ENCODE measurements at places on chromosomes 2 and 18.

GRCh38 chr2:18599509-18600254 is 10.3 kb upstream of the NT5C1B start:
- DNase-seq = peak; percentile 12

GRCh38 chr18:6757931-6758330 is 28.4 kb downstream of the ARHGAP28 start:
- no peak for DNase-seq

GRCh38 chr2:55721596-55722215 is 28.1 kb upstream of the PNPT1 start:
- no peak for DNase-seq

DNA sequence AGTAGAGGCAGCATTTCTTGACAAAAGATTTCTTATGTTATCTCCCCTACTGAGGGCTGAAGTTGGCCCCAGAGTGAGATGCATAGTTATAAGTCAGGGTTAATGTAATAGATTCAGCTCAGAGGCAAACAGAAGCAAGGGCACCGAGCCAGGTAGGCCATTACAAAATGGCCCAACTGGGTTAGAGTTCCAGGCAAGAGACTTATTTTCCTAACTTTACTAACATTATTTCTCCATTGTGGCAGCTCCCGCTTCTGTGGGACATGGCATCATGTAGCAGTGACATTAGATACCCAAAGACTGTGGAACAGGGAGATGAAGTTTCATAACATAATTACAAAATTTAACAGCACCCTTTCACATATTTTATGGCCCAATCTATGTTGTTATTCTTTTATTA is 27.1 kb downstream of the TSPYL6 start:
- no peak for DNase-seq

DNA sequence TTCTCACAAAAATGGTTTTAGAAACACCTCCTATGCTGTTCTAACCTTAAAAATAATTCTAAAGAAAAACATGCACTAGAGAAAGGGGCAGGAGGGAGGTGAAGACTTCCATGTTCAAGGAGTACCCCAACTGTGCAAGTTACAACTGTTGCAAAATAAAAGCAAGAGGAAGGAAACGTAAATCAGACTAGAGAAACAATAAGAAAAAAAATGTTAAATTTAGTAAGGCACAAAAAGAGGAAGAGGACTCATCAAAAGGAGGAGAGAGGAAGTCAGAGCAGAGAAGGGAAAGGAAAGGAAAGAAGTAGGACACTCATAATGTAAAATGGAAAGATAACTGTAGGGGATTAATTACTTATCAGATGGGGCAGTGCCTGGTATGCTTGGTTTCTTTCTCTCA is 34.1 kb downstream of the RAPH1 start:
- DNase-seq = no peak

DNA sequence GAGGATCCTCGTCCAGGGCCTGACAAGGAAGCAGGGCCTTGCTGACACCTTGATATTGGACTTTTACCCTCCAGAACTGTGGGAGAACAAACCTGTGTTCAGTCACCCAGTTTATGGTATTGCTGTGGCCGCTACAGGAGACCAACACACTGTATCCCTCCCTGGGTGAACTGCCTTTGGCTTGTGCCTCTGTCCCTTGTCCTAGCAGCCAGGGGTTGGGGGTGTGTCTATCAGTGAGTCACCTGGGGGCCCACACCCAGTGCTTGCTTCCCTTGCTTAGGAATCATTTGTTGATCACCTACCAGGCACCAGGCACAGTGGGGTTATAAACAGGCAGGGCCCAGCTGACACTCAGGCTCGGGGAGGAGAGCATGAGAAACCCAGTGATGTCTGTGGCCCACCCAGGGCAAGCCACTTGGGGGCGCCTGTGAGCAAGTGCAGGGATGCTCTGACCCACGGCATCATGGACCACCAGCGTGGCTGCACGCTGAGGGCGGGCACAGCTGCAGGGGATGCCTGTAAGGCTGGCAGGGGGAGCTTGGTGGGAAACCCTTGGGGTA is 17.1 kb downstream of the TMEM185B start:
- DNase-seq = no peak

- DNase-seq = no peak
Observed at GRCh38 chr18:58359620-58360019, 269.3 kb downstream of the ALPK2 start.
